ENCODE measurements at places on chromosomes 1 and 21. TPM values are rescaled to one million over a fixed set of nuclear protein-coding genes. Genes with fewer than 3 reads are reported as not detected.
A peak's percentile ranks its signal among the peaks of the same experiment; 100 is the strongest.

GRCh38 chr1:16141573-16142336, 14.1 kb downstream of the EPHA2 start:
- peak; percentile 15 for DNase-seq

DNA sequence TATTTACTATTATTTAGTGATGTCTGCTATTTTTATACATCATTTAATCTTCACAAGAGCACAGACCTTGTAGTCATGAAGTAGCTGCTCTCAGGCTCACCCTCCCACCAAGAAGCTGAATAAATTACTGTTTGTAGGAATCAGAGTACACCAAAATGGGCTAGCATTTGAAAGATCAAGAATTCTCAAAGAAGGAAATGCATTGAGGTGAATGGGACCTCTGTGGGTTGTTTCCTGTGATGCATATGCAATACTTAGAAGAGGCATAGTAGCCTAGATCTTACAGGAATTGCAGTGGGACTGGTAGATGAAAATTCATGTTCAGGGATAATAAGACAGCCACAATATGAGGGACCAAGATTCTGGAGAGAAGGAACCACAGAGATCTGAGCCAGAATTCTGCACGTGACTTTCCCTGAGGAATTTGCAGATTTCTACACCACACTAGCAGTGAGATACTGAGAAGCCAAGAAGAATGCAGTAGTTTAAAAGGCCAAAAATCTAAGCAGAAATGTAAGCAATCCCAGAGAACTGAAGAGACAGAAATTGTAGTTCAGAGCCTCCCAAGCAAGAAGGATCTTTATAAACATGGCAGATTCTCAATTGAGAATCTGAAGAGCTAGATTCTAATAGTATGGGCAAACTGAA, 307.0 kb downstream of the ST6GALNAC3 start:
- DNase-seq, result peak; percentile 33

DNA sequence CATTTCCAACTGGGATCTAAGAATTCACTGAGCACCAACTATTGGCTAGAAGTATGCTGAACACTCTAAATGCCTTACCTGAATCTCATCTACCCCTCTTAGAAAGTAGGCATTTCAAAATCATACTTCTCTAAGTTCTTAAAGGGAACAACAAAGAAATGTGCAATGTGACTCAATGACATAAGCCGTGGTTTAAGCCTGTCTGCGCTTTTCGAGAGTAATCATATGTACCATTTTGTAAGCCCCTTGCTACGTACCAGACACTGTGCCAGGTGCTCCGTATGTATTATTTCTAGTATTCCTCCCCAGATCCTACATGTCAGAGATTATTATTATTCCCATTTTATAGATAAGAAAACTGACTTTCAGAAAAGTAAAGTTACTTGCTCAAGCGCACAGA, 454.2 kb downstream of the SETD4 start:
- no peak for DNase-seq

Gene GPATCH3
- 8.5 TPM for total RNA-seq

Gene ARHGEF10L
- total RNA-seq, result 24.7 TPM

Gene ITLN1
- total RNA-seq, result 0.49 TPM

Data from skin of body (tissue), 3 donors.